Activated T-cell treated with anti-CD3 and anti-CD28 coated beads, Interleukin-2, amount 50 U/mL, for 1 hour (primary cell): ENCODE measurements at places on chromosomes 13 and 19.

DNA sequence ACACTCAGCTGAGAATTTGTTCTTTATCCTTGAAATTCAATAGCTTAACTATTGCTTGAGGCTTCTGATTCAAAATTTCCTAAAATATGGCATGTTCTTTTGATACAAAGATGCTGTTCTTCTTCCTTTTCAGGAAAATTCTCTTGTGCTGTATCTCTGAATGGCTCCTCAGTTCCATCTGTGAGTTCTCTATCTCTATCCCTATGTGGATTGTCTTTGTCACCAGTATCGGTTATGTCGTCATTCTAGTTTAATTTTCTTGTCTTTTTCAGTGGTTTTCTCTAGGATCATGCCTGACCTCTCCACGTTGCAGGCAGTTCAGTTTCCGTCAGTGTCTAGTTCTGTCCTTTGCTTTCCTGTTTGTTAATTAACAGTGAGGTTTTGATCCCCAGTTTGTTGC, 104.6 kb upstream of the GJB6 start:
- DNase-seq = no peak

DNA sequence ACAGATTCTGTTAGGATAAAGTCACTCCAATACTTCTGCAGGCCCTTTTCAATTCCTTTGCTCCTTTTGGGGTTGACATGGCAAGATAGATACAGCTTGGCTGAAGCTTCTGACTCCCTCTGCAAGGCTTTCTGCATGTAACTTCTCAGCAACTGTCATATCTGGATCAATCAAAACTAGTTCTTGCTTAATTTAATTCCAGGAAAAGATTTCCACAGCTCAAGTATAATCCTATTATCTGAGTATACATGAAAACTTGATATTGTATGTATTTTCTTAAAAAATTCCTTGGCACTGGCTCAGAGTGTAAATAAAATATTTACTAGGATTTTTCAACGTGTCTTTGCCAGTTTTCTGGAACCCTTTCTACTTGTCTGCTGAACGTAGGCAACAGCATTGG, 109.6 kb downstream of the STARD13 start:
- DNase-seq = no peak

DNA sequence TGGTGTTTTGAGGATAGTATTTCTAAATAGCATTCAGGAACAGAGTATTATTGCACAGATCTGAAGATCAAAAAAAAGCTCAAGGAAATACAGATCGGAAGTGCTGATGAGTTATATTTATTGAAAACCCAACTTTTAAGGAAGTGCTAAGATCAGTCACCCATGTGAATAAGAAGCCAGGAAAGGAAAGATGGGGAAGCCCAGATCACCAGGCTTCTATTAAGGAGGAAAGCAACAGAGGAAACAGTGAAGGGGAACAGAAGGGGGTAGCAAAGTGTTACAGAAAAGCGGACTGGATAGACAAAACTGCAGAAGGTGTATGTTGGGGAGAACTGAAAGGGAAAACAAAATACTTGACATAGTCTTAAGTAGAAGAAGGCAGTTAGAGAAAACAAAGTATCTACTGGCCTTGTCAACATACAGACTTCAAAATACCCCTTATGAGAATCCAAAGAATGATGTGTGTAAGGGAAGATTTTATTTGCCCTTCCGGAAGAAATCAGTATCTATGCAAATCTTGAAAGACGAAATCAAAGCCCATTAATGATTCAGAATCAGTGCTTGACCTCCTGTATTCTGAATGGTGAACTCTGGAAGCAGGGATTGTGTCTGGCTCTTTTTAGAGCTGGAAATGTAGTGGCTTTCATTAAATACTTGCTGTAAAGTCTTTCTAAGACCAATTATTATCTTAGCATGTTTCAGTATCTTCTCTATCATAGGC, 12.1 kb downstream of the UFM1 start:
- DNase-seq = no peak

- peak; percentile 28 for DNase-seq
Observed at GRCh38 chr19:11530432-11530831, 1.5 kb upstream of the ECSIT start.

DNA sequence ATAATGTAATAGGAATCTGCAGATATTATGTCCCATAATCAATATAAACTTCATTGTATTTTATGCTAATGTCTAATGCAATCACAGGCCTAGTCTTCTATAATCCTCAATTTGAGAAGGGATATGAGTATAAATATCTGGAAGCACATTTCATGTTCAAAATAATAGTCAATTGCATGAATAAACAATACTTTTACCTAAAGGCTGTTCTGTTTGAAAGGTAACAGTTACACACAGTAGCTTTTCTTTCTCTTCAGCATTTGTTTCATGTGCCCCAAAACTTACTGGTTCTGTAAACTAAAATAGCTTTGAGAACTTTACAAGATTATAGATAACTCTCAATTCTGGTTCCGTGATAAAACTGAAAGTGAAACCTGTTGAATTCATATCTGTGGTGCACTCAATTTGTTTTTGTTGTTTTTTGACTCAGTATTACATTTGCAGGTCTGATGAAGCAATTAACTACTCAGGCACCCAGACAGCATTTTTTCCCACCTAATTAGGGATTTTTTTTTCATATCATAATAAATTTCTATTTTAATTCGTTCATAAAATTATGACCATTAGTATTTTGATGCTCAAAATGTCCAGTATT, 1193.8 kb downstream of the SLITRK1 start:
- DNase-seq = no peak

DNA sequence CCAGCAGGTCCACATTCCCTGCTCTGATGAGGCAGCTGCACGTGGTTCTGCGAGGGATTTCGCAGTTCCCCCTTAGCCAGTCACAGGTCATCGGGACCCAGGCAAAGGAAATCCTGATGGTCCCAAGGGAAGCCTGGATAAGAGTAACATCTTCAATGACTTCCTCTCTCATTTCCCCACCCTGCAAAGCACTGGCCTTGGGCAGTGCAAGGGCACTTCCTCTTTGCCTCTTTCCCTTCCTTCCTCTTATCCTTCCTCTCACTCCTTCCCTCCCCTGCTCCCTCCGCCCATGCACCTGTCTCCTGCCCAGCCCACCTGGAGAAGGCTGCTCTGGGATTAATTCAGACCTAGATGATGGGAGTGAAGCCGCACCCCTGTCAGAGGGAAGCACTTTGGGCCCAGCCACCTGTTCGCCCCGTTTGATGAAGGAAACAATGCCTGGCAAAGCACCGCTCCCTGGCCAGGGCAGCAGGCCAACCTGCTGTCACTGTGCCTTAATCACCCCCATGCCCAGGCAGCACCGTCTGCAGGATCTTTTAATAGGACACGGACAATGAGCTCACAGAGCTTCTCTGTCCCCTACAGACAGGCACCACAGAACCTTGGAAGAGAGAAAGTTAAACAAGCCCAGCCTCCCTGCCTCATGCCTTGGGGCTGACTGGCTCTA, 113.5 kb upstream of the PABPC3 start:
- no peak for DNase-seq

- DNase-seq = peak; percentile 33
Observed at GRCh38 chr19:8609279-8610040, 1.1 kb downstream of the ADAMTS10 start.

- no peak for DNase-seq
Observed at GRCh38 chr13:113441661-113442060, 11.6 kb downstream of the ADPRHL1 start.

DNA sequence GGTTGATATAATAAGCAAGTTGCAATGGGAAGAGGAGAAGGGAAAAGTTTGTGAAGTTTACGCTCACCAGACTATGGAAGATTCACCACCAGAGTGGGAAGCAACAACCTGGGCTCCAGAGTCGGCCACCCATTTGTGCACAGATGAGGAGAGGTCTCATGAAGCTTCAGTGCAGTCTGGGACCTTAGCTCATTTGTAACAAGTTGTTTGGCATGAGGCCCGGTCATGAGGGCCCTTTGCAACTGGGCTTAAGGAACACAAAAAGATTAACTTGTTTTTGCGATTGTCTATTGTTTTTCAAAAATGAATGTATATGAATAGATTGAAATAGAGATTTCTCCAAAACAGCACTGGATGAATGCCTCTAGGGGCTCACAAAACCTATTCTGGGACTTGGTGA, 94.2 kb downstream of the ZNF737 start:
- DNase-seq = no peak

GRCh38 chr19:40228346-40228745, 1.9 kb upstream of the CCNP start:
- no peak for DNase-seq

DNA sequence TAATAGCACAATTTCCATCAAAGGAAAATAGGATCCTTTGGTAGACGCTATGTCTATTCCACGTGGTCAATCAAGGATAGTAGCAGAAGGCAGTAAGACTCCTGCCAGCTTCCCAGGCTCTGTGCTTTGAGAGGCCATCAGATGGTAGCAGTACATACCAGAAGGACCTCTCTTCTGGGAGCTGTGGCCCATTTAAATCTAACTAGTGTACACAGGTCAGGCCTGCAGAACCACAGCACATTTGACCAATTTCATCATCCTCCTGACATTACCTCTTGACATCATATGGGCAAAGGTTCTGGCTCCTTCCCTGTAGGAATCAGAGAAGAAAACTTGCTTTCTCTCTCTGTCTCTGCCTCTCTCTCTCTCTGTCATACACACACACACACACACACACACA, 229.6 kb upstream of the HTR2A start:
- no peak for DNase-seq

- no peak for DNase-seq
Observed at GRCh38 chr13:40160618-40161350, 505.3 kb downstream of the COG6 start.

DNA sequence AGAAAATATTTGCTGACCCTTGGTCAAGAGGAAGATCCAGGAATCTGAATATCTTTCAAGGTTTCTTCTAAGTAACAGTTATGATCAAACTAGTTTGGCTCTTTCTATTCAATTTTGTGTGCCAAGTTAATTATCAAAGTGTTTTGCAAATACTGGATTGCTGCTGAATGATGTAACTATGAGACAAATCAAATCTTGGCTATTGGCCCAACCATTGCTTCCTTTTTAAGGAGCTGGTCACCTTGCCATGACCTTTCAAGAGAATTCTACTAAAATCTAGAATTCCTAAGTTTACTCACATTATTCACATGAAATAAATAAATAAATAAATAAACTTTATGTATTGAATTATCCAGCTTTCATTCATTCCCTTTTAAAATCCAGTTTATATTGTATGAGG, 371.8 kb downstream of the SLITRK6 start:
- no peak for DNase-seq

DNA sequence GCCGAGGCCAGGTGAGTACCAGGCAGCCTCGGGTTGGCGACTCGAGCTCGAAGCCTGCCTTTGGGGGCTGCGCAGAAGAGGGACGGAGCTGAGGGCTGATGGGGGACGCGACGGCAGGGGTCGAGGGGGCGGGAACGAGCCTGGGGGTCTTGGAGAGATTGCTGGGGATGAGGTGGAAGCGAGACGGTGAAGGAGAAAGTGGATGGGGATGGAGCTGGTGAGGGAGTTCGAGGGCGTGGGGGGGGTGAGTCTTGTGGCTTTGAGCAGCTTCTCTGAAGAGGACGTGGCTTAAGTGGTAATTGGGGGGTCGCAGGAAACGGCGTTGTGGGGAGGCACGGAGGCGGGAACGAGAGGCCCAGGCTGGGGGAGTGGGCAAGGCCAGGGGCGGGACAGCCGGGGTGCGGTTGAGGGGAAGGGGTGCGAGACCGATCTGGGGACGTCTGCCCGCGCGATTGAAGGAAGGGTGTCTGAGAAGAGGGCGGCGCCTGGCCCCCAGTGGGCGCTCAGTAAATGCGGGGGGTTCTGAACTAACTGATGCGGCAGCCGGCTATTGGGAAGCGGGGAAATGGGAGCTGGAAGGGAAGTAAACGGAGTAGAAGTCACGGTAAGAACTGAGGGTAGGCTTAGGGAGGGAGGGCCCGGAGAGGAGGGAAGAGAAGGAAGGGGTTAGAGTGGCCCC, 426 bp downstream of the MYO9B start:
- DNase-seq = peak; percentile 59

DNA sequence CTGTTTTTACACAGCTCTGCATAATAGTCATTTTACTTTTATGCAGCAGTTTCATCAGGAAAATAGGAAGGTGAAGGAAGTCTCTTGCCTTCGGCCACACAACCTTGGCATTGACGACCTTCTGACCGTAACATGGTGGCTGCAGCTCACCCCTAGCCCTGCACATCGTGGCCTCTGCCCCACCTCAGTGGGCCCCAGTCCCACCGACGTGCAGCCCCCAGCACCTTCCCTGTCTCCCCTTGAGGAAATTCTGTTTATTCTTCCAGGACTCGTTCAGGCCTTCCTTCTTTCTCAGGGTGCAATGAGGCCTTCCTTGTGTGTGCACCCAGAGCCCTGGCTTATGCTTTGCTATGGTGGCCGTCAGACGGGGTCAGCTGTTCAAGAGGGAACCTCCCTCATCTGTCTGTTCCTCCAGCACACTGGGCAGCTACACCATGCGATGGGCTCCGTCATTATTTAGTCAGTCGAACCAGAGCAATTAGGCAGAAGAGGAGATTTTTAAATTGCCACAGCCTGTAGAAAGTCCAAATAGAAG, 33.3 kb downstream of the TMEM255B start:
- DNase-seq = no peak

DNA sequence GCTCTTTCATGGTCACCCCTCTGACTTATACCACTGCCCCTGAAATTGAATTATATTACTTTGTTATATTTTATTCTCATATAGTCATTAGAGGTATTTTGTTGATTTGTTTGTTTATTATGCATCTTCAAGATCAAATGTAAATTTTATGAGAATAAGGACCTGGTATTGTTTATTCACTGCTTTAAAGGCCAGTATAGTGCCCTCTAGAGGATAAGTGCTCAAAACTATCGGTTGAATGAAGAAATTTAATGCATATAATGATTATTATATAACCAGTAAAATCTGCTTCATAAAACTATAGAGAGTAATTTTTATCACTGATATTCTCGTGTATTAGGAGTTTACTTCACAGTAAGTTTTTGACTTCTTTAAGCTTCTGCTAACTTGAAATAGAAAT, 1401.9 kb downstream of the SLITRK1 start:
- no peak for DNase-seq

DNA sequence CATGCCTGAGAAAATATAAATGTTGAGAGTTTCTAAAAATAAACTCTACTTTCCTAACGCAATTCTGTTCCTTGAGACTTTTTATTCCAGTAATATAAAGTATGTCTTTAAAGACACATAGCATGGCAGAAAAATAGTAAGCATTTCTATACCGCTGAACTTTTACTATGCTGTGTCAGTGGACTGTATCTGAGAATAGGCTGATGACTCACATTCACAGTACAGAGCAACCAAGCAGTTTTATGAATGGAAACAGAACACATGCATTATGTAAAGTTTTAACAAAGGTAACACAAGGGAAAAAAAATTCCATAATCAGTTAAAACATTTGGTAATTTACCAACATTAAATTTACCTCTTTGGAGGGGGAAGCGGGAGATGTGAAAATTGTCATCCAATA, 38.4 kb downstream of the ZDHHC20 start:
- no peak for DNase-seq
